ENCODE measurements at places on chromosomes 2 and 18.
A peak's percentile ranks its signal among the peaks of the same experiment; 100 is the strongest.

- DNase-seq, result no peak
These were observed 132.8 kb downstream of the UPP2 start for GRCh38 chr2:158234497-158234896.

DNA sequence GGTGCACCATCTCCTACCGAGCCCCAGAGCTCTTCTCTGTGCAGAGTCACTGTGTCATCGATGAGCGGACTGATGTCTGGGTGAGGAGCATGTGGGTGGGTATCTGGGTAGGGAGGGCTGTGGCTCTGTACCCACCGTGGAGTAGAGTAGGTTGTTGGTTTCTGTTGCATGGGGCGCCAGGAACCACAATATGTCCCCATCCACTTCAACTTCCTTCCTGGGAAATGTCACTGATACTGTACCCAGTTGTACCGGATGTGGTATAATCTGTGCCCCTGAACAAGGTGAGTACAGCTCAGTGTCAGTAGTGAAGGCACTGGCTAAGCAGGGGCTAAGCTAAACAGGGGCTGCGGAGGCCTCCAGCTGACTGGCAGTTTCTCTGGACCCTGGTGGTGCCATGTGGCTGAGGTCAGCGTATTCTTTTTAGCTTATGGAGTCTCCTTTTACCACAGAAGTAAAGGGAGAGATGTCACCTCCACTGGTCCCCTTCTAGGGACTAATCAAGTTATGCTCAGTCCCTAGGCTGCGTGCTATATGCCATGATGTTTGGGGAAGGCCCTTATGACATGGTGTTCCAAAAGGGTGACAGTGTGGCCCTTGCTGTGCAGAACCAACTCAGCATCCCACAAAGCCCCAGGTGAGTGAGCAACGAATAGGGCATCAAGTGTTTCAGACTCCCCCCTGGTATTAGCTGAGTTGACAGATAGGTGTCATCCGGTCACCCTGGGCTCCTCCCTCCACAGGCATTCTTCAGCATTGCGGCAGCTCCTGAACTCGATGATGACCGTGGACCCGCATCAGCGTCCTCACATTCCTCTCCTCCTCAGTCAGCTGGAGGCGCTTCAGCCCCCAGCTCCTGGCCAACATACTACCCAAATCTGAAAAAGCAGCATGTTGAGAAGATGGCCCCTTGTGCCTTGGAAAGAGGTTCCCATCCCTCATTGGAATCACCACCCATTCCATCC, 2.7 kb downstream of the STK16 start:
- peak; percentile 38 for DNase-seq

DNA sequence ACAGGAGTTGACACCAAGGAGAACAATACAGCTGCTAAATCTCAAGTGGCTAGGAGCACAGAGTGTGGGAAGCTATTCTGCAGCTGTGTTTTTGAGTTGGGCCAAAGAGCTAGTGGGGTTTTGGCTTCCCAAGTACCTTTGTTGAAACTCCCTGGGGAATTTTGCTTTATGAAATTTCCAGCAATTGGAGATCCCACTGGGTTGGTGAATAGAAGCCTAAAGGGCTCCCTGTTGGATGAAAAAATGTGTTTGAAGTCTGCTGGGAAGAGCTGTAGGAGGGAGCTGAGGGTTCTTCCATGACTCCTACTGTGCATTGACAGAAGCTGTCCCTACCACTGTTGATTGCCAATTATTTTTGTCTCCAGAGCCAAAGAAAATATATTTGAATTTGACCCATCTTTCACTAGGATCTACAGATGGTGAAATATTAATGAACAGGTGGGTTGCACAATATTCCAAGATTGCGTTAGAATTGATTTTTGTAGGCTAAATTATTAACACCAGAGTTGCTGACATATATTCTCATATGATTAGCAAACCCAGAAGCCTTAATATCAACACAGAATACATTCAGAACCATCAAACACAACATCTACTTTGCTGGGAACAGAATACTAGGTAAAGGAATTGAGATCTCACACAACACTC, 95.4 kb upstream of the CYP1B1 start:
- no peak for DNase-seq

- no peak for DNase-seq
These were observed 17.0 kb downstream of the SNED1 start for GRCh38 chr2:241015439-241015838.

GRCh38 chr18:58937887-58938267, 73.2 kb downstream of the ZNF532 start:
- DNase-seq, result no peak

DNA sequence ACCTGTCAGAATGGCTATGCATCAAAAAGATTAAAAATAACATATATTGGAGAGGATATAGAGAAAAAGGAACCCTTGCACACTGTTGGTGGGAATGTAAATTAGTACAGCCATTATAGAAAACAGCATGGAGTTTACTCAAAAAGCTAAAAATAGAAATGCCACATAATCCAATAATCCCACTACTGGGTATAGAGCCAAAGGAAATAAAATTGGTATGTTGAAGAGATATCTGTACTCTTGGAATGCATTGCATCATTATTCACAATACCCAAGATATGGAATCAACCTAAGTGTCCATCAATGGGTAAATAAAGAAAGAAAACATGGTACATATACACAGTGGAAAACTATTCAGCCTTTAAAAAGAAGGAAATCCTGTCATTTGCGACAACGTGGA, 77.2 kb downstream of the C1D start:
- DNase-seq, result no peak

DNA sequence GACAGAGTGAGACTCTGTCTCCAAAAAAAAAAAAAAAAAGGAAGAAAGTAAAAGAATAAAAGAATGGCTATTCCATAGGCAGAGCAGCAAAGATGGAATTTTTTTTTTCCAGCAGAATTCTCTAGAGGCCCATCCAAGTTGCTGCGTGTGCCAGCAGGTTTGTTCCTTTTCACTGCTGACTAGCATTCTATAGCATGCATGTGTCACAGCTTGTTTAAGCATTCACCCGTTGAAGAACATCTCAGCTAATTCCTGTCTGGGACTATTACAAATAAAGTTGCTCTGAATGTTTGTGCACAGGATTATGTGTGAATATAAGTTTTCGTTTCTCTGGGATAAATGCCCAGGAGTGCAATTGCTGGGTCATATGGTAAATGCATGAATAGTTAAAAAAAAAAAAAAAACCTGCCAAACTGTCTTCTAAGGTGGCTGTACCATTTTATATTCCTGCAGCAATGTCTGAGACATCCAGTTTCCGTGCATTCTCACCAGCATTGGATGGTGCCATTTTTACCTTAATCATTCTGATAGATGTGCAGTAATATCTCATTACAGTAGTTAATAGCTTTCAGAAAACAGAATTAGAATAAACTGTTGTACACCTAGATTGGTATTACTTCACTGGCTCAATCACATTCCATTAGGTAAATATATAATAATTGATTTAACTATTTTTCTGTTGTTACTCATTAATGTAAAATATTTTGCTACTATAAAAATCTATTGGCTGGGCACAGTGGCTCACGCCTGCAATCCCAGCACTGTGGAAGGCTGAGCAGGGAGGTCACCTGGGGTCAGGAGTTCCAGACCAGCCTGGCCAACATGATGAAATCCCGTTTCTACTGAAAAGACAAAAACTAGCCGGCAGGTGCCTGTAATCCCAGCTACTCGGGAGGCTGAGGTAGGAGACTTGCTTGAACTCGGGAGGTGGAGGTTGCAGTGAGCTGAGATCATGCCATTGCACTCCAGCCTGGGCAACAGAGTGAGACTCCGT, 47.5 kb upstream of the ASAP2 start:
- no peak for DNase-seq

DNA sequence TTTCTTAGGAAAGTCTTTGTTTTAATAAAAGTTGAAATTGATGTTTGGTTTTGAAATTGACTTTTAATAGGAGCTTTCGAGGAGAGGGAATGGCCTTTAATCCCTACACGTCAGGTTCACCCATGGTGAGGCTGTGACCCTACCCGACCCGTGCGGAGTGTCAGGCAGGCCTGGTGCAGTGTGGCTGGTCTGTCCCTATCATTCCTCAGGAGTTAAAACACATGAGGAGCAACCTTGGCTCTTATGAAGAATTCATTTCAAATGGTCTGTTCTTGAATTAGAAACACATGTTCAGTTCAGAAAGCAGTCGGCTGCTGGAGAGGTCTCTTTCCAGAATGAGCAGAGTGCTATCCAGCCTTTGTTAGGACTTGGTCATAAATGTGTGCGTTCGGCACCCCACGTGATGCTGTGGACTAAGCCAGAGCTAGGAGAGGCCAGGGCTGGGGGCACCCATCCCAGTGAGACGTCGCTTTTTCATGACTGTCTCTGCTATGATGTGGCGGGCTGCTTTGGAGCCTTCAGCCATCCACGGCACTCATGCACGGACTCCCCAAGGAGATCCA, 54.7 kb downstream of the EMILIN2 start:
- no peak for DNase-seq

DNA sequence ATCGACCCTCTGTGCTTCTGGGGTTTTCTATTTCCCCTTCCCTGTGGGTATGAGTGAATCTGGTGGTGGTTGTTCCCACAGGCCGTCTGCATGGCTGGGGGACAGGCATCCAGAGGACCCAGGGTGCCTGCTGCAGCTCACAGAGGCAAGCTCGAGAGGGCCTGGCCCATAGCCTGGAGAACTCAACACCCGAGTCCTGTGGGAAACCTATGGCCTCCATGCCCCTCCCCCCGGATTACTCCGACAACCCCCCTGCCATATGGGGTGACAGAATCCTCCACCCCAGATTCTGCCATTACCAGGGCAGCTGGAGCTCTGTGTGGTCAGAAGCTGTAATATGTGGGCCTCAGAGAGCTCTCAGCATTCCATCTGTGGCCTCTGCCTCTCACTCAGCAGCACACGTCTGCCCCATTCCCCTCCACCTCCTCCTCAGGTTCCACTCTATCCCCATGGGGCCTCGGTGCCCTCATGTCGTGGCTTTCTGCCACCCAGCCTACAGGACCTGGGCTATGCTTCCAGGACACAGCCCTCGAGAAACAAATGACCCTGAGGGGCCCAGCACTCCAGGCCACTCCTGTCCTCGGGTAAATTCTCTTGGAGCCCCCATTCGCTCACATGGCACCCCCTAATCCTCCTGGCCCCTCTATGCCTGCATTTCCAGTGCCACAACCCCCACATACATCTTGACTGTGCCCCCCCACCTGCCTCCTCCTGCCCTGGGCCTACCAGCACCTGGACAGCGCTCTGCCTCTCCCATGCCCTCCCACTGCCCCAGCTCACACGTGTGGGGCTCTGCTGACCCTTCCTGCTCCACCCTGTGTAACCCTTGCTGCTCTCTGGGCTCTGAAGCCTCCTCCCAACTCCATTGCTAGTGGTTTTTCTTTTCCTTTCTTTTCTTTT, 3.6 kb downstream of the MZT2A start:
- DNase-seq, result no peak

DNA sequence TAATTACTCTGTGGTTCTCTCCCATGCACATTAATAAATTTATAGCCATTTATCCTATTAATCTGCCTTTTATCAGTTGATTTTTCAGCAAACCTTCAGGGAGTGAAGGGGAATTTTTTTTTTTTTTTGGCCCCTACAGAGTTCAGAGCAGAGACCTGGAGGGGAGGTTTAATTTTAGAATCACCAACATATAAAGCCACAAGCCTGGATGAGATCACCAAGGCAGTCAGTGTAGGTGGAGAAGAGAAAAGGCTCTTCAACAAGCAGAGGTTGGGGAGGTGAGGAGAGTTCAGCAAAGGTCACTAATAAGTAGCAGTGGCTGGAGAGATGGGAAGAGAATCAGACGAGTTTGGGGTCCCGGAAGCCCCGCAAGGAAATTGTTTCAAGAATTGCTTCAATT, 48.4 kb upstream of the SPTBN1 start:
- DNase-seq, result no peak

DNA sequence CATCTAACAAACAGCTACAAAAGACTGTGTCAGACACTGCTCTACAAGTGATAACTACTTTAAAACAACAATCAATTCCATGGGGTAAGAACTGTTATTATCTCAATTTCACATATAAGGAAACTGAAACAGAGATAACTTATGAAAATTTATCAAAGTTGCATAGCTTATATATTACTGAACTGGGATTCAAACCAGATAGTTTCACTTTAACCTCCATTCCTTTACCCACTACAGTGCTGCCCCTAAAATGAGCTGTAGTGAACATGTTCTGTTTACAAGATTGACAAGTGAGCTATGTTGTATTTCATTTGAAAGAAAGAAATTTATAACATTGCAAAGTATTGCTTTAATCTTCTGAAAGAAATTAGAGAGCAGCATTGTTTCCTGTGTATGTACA, 14.1 kb upstream of the GCG start:
- no peak for DNase-seq

- no peak for DNase-seq
These were observed 61.0 kb downstream of the TMEM163 start for GRCh38 chr2:134657650-134658250.

- DNase-seq, result no peak
These were observed 60.7 kb upstream of the ASAP2 start for GRCh38 chr2:9145752-9146430.

DNA sequence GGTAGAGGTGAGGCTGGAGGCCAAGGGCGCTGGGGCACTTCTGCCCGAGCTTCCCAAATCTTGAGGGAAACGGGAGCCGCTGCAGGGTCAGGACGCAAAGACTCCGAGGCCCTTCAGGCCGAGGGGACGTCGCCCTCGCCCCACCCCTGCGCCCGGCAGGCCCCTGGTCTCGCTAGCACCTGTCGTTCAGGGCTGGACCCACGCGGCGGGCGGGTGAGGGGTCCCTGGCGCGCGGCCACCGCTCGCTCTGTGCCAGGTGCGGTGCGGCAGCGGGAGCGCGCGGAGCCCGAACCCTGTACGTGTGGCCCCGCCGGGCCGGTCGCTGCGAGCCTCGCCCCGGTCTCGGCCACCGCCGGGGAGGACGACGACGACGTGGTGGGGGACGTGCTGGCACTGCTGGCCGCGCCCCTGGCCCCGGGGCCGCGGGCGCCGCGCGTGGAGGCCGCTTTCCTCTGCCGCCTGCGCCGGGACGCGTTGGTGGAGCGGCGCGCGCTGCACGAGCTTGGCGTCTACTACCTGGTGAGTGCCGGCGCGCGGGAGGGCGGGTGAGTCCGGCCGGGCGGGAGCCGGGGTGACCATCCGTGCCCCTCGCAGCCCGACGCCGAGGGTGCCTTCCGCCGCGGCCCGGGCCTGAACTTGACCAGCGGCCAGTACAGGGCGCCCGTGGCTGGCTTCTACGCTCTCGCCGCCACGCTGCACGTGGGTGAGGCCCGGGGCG, 4.9 kb downstream of the ERFE start:
- no peak for DNase-seq

GRCh38 chr2:217713395-217714286, 289.2 kb downstream of the TNS1 start:
- peak; percentile 77 for DNase-seq

DNA sequence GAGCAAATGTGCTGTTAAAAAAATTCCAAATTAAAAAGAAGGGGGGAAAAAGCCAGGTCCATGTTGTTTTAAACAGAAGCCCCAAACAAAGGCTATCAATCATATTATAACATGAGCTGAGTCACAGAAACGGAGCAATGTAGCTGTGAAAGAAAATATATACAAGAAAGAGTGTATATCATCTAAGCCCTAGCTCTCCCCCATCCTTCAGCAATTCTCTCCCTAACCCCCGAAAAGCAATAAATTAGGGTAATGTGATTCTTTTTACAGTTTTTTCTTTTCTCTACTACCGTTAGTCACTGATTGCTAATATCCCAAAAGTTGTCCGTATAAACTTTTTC, 25.3 kb downstream of the FEZ2 start:
- no peak for DNase-seq

GRCh38 chr2:111072220-111072871, 48.4 kb upstream of the BCL2L11 start:
- no peak for DNase-seq
